CD8-positive, alpha-beta memory T cell (primary cell): ENCODE measurements at places on chromosomes 13 and 19. TPM values are rescaled to one million over a fixed set of nuclear protein-coding genes. Genes with fewer than 3 reads are reported as not detected.

DNA sequence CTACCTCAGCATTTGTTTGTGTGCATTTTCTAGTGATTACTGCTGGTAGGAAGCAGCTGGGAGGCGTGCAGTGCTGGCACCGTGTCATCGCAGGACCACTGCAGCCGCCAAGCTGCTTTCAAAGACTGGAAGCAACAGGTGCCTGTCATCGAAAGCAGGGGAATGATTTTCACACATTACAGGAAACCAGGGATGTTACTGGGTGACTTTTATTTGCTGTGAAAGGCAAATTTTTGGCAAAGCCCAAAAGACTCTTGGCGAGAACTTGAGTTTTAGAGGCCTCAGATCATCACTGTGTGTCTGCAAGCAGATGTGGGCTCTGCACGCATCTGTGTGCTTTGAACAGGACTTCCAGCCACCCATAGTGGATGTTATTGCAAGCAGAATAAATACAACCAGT, 176.4 kb downstream of the FLT1 start:
- H3K36me3 ChIP-seq = no peaks in the 10 kb centered on the region
- no peaks in the 10 kb centered on the region for H3K4me1 ChIP-seq
- no peak for DNase-seq
- H3K4me3 ChIP-seq = no peak overlapping the region
- no peaks in the 10 kb centered on the region for H3K27me3 ChIP-seq
- no peak overlapping the region for H3K27ac ChIP-seq

The RXFP2 gene
- not detected for total RNA-seq

The ERCC5 gene
- total RNA-seq = 48.8 TPM

- H3K27ac ChIP-seq = no peak overlapping the region
- no peaks in the 10 kb centered on the region for H3K4me1 ChIP-seq
- no peak overlapping the region for H3K4me3 ChIP-seq
- DNase-seq = peak; percentile 11
- H3K27me3 ChIP-seq = no peaks in the 10 kb centered on the region
Observed at GRCh38 chr13:80048802-80049201, 292.1 kb downstream of the SPRY2 start.

GRCh38 chr13:33761740-33762139, 56.2 kb upstream of the RFC3 start:
- H3K27me3 ChIP-seq = no peaks in the 10 kb centered on the region
- H3K36me3 ChIP-seq = no peaks in the 10 kb centered on the region
- DNase-seq = no peak
- no peaks in the 10 kb centered on the region for H3K4me1 ChIP-seq

- no peaks in the 10 kb centered on the region for H3K27me3 ChIP-seq
- peak; percentile 20 for DNase-seq
- peak overlapping the region; percentile 96 for H3K4me3 ChIP-seq
- peak overlapping the region; percentile 99 for H3K27ac ChIP-seq
- peaks cover 25% of the 10 kb centered on the region for H3K4me1 ChIP-seq
- H3K36me3 ChIP-seq = no peaks in the 10 kb centered on the region
Observed at GRCh38 chr13:25286308-25286968, 850 bp downstream of the MTMR6 start.

The KLK2 gene
- total RNA-seq = not detected

GRCh38 chr13:25379011-25379410, 7.2 kb downstream of the ATP8A2 start:
- H3K27ac ChIP-seq = no peak overlapping the region
- H3K4me1 ChIP-seq = no peaks in the 10 kb centered on the region
- no peaks in the 10 kb centered on the region for H3K36me3 ChIP-seq
- DNase-seq = no peak
- peaks cover 6% of the 10 kb centered on the region for H3K27me3 ChIP-seq
- H3K4me3 ChIP-seq = no peak overlapping the region

The PRKD2 gene
- 63.8 TPM for total RNA-seq

DNA sequence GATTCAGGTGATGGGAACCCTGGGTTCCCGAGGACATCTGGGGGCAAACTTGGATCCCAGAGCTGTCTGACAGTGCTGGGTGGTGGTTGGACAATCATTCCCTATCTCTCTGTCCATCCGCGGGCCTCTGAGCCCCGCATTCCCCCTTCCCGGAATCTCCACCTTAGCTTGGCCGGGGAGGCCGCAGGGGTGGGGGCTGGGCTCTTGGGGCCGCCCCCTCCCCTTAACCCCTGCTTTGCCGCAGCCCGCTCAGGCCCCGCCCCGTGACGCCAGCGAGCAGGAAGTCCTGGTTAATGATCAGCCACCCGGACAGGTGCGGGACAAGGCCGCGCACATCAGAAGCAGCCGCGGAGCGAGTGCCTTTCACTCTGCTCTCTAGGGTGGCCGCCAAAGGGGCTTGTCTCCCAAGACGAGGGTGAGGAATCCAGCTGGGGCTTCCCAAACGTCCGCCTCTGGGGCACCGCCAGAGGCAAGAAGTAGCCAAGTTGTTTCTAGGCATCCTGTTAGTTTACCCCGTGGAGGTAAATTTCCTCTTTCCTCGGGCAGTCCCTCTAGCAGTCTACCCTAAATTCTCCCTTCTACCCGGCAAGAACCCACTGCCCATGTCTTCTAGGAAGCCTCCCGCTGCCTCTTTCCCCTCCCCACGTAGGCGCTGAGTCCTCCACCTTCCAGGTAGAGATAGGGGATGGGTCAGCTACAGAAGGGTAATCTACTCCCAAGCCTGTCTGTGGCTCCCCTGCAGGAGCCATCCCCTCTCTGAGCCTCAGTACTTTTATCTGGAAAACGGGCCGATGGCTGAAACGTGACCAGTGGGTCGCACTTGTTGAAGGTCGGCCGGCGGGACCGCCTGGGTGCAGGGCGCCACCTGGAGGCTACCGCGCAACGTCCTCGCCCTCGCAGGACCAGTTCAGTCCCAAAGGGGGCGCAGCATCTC, 3.0 kb downstream of the IRF2BP1 start:
- H3K4me3 ChIP-seq = no peak overlapping the region
- peak overlapping the region; percentile 24 for H3K27ac ChIP-seq
- H3K4me1 ChIP-seq = peaks cover 34% of the 10 kb centered on the region
- peaks cover 2% of the 10 kb centered on the region for H3K27me3 ChIP-seq
- peak; percentile 76 for DNase-seq

The ZNF653 gene
- 12.6 TPM for total RNA-seq

DNA sequence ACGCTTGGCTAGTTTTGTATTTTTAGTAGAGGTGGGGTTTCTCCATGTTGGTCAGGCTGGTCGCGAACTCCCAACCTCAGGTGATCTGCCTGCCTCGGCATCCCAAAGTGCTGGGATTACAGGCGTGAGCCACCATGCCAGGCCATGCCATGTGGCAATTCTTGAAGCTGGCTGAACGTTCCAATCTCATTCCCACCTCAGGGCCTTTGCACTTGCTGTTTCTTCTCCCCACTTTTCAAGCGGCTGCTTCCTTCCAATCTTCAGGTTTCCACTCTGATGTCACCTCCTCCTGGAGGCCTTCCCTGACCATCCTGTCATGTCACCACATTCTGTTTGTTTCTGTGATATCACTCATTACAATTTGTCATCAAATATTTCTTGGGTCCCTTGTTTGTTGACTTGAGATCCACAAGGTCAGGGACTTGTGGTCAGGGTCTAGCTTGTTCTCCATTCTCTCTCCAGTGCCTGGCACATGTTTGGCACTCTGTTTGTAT, 4.2 kb downstream of the EPOR start:
- peaks cover 57% of the 10 kb centered on the region for H3K4me1 ChIP-seq
- H3K27me3 ChIP-seq = peaks cover 5% of the 10 kb centered on the region
- H3K36me3 ChIP-seq = no peaks in the 10 kb centered on the region
- peak overlapping the region; percentile 67 for H3K4me3 ChIP-seq

The CEACAM5 gene
- total RNA-seq = not detected

The RNF113B gene
- not detected for total RNA-seq

The GAPDHS gene
- total RNA-seq = not detected

DNA sequence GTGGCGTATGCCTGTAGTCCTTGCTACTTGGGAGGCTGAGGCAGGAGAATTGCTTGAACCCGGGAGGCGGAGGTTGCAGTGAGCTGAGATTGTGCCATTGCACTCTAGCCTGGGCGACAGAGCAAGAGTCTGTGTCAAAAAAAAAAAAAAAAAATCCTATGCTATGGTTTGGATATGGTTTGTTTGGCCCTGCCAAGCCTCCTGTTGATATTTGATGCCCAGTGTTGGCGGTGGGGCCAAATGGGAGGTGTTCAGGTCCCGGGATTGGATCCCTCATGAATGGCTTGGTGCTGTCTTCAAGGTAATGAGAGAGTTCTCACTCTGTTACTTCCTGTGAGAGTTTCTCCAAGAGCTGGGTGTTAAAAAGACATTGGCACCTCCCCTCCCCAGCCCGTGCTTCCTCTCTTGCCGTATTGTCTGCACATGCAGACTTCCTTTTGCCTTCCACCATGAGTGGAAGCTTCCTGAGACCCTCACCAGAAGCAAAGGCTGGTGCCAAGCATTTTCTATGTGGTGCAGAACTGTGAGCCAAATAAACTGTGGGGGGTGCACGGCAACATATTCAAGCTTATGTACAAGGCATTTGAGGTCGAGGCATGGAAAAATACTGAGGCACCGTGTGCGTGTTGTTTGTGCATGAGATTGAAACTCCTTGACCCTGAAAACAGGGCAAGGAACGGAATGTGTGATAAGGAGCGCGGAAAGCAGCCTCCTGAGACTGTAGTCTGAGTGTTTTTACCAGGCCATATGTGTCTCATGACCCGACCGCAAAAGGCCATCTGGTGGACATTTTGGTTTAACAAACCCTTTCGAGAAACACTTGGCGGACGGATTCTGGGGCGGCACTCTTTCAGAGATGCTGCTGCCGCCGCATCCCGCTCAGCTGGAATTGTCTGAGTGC, 7.3 kb downstream of the SIGLEC9 start:
- peak; percentile 47 for DNase-seq
- no peak overlapping the region for H3K27ac ChIP-seq
- peaks cover 65% of the 10 kb centered on the region for H3K4me1 ChIP-seq
- H3K4me3 ChIP-seq = peak overlapping the region; percentile 44
- no peaks in the 10 kb centered on the region for H3K36me3 ChIP-seq

DNA sequence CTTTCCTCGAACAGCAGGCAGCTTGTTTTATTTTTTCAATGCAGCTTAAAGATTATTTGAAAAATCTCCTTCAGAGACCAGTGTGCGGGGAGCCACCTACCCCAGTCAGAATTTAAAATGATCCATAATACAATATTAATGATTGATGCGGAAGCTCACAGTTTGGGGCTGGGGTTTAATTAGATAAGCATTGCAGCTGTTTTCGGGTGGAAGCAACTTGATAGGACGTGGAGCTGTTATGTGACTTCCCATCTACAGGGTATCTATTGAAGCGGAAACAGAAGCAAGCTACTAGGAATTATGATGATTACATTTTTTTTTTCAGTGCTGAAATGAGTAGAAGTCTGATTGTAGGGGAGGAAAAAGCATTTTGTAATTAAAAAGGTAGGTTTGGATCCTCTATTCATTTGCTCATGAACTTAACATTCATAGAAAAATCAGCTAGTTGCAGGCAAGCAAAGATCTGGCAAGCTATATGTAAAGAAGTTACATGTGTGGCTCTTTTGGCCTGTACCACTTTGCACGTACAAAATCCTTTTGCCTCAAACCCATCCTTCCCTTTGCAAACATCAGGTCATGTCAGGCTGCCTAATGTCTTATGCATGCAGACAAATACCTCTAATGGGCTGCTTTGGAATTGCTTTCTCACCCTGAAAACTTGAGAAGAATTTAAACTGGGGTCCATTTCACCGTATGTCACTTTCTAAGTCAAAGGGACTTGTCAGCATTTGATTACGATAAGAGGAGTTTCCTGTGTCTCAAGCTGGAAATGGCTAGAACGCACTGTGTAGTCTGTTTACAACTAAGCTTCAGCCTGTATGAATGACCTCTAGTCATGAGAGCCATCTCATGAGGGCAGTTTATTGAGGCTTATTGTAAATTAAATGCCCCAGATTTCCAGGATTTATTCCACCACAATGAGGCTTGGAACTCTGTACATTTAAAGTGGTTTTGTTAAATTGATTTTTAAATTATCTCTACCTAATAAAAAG, 267.1 kb upstream of the TMTC4 start:
- H3K27me3 ChIP-seq = no peaks in the 10 kb centered on the region
- H3K27ac ChIP-seq = no peak overlapping the region
- no peaks in the 10 kb centered on the region for H3K4me1 ChIP-seq

The ZNF709 gene
- total RNA-seq = 2.5 TPM

The CDC42EP5 gene
- 0.44 TPM for total RNA-seq

The KXD1 gene
- total RNA-seq = 128 TPM

The KRTDAP gene
- not detected for total RNA-seq

The LNX2 gene
- 4.7 TPM for total RNA-seq

The KLK12 gene
- total RNA-seq = not detected

GRCh38 chr19:56120371-56121179, 520 bp downstream of the ZNF787 start:
- peak overlapping the region; percentile 53 for H3K4me3 ChIP-seq
- peak; percentile 84 for DNase-seq
- H3K4me1 ChIP-seq = peaks cover 32% of the 10 kb centered on the region
- H3K27ac ChIP-seq = peak overlapping the region; percentile 77

GRCh38 chr13:73850104-73850873, 283.9 kb downstream of the KLF12 start:
- no peaks in the 10 kb centered on the region for H3K27me3 ChIP-seq
- no peak overlapping the region for H3K4me3 ChIP-seq
- H3K4me1 ChIP-seq = peaks cover 13% of the 10 kb centered on the region
- H3K36me3 ChIP-seq = peaks cover 3% of the 10 kb centered on the region
- no peak overlapping the region for H3K27ac ChIP-seq
- DNase-seq = no peak

DNA sequence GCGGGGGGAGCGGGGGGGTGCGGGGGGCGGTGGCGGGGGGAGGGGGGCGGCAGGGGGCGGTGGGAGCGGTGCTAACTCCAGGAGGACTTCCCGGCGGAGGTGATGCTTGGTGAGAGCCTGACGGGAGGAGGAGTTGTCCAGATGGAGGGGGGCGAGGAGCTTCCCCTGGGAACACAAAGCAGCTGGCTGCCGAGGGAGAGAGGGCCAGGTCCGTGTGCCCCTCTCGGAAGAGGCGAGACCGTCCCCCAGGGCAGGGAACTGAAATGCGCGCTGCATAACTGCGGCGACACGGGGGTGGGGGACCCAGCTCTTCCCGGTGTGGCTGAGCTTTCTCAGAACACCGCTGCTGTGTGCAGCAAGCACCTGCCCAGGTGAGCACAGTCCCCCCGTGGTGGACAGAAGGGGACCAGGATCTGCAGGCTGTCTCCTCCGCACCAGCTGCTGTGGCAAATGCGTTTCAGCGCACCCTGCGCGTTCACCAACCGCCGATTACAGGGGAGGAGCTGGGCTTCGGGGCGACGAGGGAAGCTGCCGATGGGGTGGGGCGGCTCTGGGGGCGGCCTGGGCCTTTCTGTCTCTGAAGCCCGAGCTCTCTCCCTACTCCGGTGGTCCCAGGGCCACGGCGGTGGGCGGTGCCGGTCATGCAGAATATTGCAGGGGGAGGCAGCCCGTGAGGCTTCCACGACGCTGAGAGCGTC, 54.7 kb upstream of the F7 start:
- no peaks in the 10 kb centered on the region for H3K4me1 ChIP-seq
- H3K4me3 ChIP-seq = no peak overlapping the region
- DNase-seq = no peak
- H3K27me3 ChIP-seq = no peaks in the 10 kb centered on the region
- no peak overlapping the region for H3K27ac ChIP-seq
